ENCODE measurements at places on chromosomes 2 and 18. TPM values are rescaled to one million over a fixed set of nuclear protein-coding genes. Genes with fewer than 3 reads are reported as not detected.

EMX1 gene
- not detected for polyA plus RNA-seq

KRTCAP3 gene
- 1.4 TPM for polyA plus RNA-seq

LRP1B gene
- not detected for polyA plus RNA-seq

SERPINB3 gene
- polyA plus RNA-seq, result not detected

FTCDNL1 gene
- polyA plus RNA-seq, result 0.13 TPM

CYP27C1 gene
- not detected for polyA plus RNA-seq

AGXT gene
- not detected for polyA plus RNA-seq

ALPG gene
- polyA plus RNA-seq, result not detected
